NCI-H2107 (cell line): ENCODE measurements at places on chromosomes 5 and 9.

GRCh38 chr5:54634089-54634488 lies 116.5 kb downstream of the SNX18 start:
- DNase-seq, result no peak

DNA sequence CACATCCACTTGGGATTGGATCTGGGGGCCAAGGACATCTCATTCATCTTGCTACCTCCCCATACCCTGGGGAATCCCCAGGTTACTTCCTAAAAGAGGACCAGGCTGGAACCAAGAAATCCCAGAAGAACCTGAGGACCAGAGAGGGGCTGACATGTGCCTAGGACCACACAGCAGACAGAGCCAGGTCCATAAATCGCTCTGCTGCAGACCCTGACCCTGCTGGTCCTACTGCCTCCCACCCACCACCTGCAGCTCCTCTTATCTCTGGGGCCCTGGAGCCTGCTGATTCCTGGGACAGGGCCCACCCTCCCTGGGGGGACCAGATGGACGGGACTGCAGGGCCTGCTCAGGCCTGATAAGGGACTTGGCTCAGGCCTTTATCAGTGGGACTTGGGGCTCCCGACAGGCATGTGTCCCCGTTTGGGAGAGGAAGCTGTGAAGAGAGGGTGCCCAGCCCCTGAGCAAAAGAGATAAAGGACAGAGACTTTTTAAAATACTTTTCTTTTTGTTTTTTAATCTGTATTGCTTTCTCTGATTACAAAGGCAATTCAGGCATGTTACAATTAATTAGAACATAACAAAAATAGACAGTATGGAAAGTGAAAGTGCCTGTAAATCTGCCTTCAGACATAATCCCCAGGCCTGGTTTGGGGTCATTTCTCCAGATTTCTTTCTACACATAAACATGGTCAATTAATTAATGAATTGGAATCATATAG lies 101.3 kb upstream of the LARP1 start:
- DNase-seq, result no peak

DNA sequence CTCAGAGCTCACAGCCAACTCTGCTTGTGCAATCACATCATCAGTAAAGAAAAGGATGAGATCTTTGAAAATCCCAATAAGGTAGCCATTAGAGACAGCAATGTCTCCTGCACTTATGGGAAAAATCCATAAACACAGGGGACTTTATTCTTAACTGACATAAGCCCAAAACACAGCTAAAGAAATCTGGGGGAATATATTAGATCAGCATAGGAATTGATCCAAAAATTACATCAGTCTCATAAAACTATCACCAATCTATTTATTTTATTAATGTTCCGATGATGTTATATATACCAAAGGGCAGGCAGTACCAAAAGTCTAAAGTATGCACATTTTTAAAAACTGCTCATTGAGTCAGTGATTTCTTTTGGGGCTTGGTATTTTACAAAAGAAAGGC lies 6.9 kb downstream of the MRPS27 start:
- no peak for DNase-seq

DNA sequence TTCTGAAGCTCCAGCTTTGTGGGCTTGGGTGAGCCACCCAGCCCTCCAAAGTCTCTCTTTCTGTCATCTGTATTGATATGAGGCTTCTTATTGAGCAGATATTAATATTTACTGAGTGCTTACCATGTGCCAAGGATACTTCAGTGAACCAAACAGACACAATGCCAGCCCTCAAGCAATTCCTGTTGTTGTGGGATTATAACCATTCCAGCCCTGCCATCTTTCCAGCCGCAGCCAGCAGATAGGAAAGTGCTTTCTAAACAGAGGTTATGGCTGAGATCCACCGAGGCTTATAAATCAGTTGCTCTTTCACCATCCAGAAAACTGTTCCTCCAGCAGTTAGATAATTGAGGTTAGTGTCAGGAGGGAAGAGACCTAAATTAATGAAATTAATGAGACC lies 137.7 kb upstream of the ALDH1B1 start:
- DNase-seq, result no peak

GRCh38 chr9:86892576-86892975 lies 54.7 kb downstream of the GAS1 start:
- DNase-seq, result no peak

- no peak for DNase-seq
These were observed 158.1 kb downstream of the LPAR1 start for GRCh38 chr9:110880189-110880588.

DNA sequence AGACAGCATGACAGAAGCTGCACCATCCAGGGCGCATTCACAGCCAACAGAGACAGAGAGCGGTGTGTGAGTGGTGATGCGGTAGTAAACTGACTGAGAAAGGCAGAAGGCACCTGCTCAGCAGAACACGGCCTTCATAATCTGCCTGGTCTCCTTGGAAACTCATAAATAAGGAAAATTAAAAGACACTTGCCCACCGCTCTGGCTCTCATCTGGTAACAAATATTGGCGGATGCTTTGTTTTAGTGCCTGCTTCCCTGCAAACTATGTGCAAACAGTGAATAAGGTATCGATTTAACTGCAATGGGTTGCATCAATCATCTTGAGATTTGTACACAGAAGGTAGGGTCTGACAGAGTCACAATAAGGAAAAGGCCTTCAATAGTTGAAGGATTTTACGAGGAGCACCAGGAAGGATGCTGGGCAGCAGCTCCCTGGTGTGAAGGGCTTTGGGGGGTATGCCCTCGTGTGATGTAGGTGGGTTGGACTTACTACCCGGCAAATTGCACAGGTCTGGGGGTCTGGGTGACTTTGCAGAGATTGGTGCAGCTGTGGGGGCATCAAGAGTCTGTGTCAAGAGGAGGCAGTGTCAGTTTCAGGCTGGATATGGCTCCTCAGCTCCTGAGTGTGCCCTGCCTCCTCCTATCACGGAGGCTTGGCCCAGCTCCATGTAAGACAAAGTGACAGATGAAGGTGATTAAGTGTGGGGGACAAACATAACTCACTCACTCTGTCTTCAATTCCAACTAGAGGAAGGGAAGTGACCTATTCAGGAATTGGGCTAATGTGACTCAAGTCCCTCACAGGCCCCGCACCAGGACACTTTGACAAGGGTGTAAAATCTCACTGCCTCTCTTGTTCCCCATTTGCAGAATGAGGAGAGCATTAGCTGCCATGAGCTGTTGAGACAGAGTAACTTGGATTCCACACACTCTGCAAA lies 166.7 kb downstream of the ICE1 start:
- no peak for DNase-seq

GRCh38 chr5:78586251-78586650 lies 62.3 kb downstream of the LHFPL2 start:
- no peak for DNase-seq

DNA sequence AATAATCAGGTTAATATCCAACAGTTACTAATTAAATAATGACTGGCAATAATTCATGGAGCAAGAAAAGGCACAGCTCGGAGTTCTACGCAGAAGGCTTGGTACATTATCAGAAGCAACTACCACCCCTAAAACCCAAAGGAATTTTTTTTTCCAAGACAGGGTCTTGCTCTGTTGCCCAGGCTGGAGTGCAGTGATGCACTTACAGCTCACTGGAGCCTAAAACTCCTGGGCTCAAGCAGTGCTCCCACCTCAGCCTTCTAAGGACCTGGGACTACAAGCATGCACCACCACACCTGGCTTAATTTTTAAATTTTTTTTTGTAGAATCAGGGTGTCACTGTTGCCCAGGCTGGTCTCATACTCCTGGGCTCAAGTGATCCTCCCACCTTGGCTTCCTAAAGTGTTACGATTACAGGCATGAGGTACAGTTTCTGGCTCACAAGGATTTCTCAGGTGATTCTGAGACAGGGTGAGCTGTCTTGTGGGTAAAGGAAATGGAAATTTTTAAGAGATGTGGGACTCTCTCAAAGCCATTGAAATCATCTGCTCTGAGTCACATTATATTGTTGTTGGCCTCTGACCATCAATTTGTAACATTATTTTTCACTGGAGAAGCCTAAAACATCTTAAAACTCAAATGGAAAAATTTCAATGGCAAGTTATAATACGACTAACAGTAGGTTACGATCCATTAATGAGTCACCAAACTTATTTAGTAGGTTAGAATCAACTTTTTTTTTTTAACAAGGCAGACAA lies 19.7 kb upstream of the HSDL2 start:
- DNase-seq, result no peak

- DNase-seq, result no peak
These were observed 77.0 kb downstream of the CYFIP2 start for GRCh38 chr5:157342822-157343402.

DNA sequence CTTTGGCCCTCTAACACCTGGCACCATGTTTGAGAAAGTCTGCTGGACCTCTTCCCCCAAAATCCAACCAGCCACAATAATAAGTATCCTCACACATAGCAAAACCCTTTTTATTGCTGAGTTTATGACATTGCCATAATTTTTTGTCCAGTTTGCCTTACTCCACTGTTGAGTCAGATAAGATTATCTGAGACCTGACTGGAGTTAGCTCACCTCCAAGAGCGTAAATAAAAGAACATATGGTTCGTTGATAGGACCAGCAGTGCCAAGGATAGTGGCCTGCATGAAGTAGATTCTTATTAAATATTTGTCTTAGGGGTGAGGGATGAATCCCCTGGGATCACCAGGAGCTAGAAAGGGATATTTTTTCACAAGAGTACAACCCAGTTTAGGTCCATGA lies 510.6 kb upstream of the MPDZ start:
- DNase-seq, result no peak

DNA sequence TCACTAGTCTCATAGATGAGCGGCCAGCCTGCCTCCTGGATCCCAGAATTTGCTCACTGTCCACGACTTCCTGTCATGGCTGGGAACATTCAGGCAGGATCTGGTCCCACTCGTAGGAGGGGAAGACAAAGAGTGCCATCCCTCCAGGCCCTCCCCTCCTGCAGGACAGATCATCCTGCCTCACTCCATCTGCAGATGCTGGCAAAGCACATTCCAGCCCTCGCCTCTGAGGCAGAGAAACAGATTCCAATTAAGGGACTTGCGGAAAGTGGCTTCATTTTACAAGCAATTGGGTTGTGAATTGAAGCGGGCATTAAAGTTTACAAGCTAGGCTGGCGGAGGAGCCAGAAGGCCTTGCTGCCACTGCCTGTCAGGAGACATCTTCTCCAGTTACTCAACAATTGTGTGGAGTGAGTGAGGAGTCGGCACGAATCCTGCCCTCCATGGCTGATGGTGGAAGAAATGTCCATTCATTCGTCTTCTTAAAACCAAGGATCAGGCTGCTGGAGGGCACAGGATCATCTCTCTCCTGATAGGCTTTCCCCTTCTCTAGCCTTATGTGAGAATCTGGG lies 41.8 kb upstream of the KCNMB1 start:
- no peak for DNase-seq

DNA sequence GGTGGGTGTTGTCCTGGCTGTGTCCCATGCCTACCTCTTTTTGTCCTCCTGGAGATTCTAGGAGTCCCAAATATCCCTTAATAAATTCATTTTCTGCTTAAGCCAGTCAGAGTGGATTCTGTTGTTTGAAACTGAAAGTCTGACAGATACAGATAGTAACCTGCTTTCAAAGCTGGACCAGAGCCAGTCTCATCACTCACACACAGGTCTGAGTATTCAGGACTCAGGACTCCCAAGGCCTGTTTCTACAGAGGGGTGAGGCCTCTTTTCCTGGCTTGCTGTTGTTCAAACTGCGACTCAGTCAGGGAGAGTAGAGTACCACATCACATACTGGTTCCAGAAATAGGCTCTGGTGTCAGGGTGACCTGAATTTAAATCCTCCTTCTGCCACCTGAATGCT lies 190.1 kb downstream of the PAX5 start:
- no peak for DNase-seq

DNA sequence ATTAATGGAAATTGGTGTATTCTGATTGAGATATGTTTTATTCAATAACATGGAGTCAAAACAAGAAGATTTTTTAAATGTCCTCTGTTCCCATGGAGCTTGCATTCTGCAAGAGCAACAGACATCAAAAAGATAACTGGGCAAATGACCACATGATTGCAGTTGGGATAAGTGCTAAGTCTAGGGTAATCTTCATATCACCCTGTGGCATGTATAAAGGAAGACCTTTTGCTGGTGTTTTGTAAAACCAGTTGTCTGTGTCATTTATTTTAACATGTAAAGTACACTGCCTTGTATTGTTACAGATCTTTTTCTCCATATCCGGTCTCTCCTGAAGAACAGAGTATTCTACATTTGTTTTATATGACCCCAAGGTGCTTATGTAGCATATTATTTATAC lies 44.0 kb downstream of the PTCD2 start:
- no peak for DNase-seq

- DNase-seq, result peak; percentile 14
These were observed 33.5 kb upstream of the HOMER1 start for GRCh38 chr5:79547429-79547822.

DNA sequence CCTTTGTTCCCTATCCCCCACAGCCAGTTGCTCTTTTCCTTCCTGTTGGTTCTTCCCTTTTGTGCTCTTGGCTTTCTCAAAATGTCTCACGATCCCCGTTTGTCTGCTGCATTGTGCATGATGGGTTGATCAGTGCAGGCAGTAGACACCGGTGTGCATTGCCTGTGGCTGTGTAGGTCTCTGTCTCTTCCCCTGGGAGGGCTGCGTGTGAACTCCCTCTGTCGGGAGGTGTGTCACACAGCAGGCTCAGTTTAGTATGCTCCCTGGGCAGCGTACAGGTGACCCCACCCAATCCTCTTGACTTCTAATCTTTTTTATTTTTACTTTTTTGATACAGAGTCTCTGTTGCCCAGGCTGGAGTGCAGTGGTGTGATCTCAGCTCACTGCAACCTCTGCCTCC lies 265.3 kb downstream of the FSTL4 start:
- no peak for DNase-seq

DNA sequence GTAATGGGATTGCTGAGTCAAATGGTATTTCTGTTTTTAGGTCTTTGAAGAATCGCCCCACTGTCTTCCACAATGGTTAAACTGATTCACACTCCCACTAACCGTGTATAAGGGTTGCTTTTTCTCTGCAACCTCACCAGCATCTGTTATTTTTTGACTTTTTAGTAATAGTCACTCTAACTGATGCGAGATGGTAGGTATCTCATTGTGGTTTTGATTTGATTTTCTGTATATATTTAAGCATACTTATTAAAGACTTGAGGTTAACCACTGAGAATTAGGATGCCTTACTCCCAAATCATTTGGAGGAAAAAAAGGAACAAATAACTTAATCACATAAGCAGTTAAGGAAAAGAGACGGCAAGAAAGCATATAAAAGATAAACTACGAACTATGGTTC lies 181.6 kb upstream of the FST start:
- no peak for DNase-seq

DNA sequence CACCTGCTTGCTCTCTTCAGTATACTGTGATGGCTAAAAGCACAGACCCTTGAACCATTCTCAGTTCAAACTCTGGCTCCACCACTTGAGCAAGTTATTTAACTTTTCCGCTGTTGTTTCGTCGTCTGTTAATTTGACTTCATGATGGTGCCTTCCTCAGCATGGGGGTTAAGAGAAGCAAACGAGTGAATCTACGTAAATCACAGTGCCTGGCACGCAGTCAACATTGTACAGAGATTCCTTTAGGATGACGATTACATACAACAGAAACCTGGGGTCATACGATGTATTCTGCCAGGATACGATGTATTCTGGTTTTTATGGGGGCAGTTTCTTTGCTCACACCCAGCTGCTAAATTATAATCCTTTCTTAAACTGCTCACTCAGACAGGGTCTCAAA lies 515.6 kb downstream of the CCDC171 start:
- DNase-seq, result no peak

GRCh38 chr5:158388021-158388420 lies 529.1 kb upstream of the CLINT1 start:
- no peak for DNase-seq

GRCh38 chr9:117414906-117415331 lies at the start of gene ASTN2:
Gene ASTN2, minus strand, starts transcription at chr9:117415057. Its CDS starts 119 bp downstream, at chr9:117414938.
- no peak for DNase-seq

GRCh38 chr9:886886-887285 lies 45.4 kb downstream of the DMRT1 start:
- no peak for DNase-seq
